ENCODE measurements at places on chromosomes 1 and 21. TPM values are rescaled to one million over a fixed set of nuclear protein-coding genes. Genes with fewer than 3 reads are reported as not detected.

Gene TSPEAR
- total RNA-seq: not detected

Gene ASCL5
- not detected for total RNA-seq

Gene NBPF20
- total RNA-seq: 0.39 TPM

Gene LCE1E
- 5.2 TPM for total RNA-seq

Gene IL20
- not detected for total RNA-seq

Gene TSACC
- 0.15 TPM for total RNA-seq

Gene CFAP298
- total RNA-seq: 82.4 TPM

Gene PPFIA4
- 0.16 TPM for total RNA-seq

Gene C4BPB
- total RNA-seq: 8.4 TPM

Gene SCAMP3
- total RNA-seq: 112 TPM

Gene TMOD4
- total RNA-seq: not detected

Gene LCE1B
- not detected for total RNA-seq

Gene RNU1-4
- total RNA-seq: under 0.01 TPM

Gene RAP1GAP
- 69.0 TPM for total RNA-seq

Gene RPS8
- 1,606 TPM for total RNA-seq

Data from HT-29 (cell line).